ENCODE measurements at places on chromosomes 11 and 22.

GRCh38 chr11:85295694-85296271, 331.4 kb downstream of the DLG2 start:
- DNase-seq = no peak

DNA sequence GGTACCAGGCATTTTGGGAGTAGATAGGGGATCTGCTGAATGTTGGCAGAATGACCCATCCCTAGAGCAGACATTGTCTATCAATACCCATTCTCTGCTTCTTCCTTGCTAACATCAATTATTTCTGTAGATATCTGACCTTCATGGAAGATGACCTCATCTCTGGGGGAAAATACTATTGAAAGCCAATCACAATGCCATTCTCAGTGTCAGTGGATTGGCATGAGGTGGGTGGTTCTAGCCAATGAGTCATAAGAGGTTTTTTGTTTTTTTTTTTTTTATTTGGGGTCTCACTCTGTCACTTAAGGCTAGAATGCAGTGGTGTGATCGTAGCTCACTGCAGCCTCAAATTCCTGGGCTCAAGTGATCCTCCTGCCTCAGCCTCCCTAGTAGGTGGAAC, 42.5 kb downstream of the SNX19 start:
- DNase-seq = no peak

- no peak for DNase-seq
These were observed 78.2 kb upstream of the NARS2 start for GRCh38 chr11:78652843-78653239.

GRCh38 chr11:89177691-89178231, at the start of gene TYR:
TYR (plus strand) TSS chr11:89177875; CDS start chr11:89177954, 79 bp downstream.
- no peak for DNase-seq

GRCh38 chr11:88814076-88814475, 251.7 kb downstream of the GRM5 start:
- DNase-seq = no peak

GRCh38 chr11:19656140-19656541, 56.5 kb upstream of the NAV2 start:
- DNase-seq = no peak

- no peak for DNase-seq
These were observed 29.9 kb downstream of the RPL27A start for GRCh38 chr11:8712506-8712905.

DNA sequence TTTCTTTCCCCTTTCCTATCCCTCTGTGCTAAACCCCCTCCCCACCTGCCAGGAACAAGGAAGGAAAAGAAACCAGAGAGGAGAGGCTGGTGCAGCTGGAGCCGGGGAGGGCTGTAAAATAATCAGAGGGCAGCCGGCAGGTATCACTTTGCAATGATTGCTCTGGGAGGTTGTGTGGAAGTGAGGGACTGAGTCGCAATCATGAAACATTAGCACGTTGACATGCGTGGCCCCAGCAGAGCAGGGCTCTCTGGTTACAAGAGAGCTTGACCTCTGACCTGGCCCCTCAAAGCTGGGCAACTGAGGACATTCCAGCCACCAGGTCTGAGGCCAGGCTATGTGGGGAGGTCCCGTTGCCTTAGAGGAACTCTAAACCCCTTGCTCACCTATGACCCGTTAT, 170.8 kb upstream of the BDNF start:
- DNase-seq = no peak

- DNase-seq = no peak
These were observed 14.3 kb upstream of the EED start for GRCh38 chr11:86230179-86230804.

DNA sequence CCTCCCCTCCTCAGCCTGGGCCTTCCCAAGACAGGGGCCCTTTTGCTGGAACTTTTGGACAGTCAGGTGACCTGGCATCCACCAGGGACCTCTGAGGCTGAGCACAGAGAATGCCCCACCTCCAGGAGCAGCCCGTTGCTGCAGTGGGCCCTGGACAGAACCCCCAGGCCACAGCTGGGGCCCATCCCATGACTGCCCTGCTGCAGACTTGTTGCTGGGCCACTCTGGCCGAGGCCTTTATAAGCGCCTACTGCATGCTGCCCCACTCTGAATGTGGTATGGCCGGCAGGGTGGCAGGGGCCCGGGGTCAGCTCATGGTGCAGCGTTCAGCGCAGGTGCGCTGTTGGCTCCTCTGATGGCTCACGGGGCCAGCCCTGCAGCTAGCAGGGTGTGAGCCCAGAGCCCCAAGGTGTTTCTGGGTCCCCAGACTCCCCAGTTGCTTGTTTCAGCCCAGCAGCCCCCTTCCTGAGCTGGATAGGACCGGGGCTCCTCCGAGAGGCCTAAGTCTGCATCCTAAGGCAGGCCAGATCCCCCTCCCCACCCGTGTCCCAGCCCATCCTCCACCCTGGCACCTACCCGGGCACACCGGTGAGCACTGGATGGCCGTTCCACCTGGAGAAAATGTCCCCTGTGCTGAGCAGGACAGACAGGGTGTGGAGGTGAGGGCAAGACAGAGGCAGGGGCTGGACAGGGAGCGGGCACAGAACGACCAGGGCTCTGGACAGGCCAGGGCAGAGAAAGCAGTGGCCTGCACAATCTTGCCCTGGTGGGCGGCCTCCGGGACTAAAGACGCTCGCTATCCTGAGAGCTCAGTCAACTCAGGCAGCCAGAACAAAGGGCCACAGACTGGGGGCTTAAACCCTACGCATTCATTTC, 28.1 kb upstream of the TH start:
- DNase-seq = no peak

GRCh38 chr22:50530877-50531545, 1.2 kb upstream of the TYMP start:
- peak; percentile 34 for DNase-seq

DNA sequence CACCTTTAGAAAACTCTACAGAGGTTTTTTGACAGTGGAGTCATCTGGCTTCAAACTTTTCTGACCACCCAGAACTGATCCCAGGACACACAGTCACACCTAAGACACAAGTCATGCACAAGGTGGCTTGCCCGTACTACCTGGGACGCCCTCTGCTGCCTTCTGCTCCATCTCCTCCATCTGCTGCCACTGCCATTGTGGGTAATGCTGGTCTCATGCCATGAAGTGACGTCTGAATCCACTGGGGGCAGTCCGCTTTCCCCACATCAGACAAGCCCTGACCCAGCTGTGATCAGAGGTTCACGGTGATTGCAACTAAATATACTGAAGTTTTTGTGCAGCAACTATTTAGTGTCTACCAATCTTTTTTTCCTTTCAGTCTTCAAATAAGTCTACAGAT, 5.4 kb upstream of the NDUFS8 start:
- DNase-seq = no peak

DNA sequence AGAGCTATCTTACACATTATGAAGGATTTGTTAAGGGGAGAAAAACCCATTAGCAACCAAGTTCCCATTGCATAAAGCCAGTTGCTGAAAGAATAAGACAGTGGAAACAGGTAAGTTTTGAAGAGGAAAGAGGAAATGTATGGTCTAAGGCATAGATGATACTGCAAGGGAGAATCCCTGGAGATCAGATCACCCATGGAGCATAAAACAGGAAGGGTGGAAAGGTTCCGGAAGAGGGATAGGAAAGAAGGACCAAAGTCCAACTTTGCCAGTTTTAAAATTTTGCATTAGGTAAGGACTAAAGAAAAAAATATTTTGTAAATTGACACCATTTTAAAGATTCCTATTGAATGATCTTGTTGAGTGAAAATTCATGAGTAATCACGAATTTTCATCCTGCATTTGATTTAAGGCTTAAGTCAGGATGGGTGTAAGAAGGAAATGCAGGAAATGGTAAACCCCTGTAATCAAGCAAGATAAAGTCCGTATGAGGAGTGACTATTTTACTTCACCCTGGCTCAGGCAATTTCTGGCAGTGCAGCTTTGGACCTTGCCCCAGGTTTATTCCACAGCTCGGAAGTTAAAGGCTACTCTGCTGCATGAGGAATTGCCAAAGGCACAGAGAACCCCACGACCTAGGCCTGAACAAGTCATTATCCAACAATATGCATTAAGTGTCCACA, 70.9 kb downstream of the CCDC34 start:
- DNase-seq = no peak

DNA sequence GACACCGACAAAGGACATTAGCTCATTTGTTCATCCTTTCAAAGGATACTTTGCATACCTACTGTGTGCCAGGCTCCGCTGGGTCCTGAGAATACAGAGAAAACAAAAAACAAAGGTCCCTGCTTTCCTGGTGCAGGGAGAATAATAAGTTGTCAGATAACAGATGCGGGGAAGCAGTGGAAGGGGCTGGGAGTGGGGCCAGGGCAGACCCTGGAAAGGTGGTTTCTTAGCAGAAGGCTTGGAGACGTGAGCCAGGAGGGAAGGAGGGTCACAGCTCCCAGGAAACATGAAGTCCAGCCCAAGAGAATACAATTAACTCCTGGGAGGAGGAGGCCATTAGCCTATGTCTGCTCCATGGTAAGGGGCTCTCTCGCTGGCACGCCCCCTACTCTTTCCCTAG, 9.8 kb upstream of the ANO1 start:
- DNase-seq = no peak

GRCh38 chr22:30634471-30635233, 929 bp upstream of the SLC35E4 start:
- DNase-seq = peak; percentile 87

DNA sequence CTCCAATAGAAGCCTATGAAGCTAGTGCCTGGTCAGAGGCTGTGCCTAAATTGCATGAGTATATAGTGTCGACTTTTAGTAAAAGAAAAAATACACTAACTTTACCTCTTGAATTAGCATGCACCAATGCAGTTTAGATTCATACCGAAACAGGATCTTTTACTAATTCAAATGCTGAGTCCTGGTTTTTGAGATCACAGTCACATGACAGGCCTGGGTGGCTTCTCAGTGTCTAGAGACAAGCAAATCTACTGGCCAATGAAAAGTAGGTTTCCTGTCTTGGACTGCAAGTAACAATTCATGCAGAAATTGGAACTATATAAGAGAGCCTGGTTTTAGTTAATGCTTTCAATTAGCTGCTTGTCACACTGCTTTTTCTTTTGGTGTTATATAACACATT, 7.2 kb downstream of the ARHGEF12 start:
- peak; percentile 42 for DNase-seq

Measured in hematopoietic multipotent progenitor cell treated with erythropoietin and hydrocortisone succinate and interleukin-3 and kit ligand, for 15 days (in vitro differentiated cells).